Peyer's patch (tissue), 4 donors: ENCODE measurements at places on chromosomes 4 and X.

DNA sequence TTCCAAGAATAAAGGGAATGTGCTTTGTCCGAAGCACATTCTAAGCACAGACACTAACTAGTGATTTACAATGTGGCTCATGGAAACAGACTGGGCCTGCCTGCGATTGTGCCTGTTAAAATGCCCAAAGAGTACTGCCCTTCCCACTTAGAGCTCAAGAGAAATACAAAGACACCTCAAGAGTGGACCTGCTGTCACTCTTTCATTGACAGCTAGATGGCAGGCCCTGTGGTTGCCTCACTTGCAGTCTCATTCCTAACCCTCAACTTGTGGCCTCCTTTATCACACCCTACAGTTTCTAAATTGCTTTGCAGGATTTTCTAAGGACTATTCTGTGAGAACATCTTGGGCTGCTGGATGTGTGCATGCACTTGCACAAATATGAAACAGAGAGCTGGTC is 331.0 kb upstream of the EMCN start:
- DNase-seq: no peak

DNA sequence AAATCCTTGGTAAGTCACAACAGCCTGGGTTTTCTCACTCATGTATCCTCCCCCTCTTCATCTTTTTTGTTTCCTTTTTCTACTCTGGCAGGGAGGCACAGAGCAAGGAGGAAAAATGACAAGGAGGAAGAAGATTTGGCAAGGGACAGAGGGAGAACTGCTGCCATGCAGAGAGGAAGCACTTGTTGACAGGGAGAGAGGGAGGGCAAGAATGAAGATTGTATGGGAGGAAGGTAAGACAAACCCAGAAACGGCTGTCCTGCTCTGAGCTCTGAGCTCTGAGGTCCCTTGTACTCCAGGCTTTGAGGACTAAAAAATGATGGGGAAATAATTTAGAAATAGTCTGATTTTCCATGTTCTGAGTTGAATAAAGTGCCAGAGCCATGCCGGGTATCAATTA is 123.9 kb downstream of the DCHS2 start:
- no peak for DNase-seq

DNA sequence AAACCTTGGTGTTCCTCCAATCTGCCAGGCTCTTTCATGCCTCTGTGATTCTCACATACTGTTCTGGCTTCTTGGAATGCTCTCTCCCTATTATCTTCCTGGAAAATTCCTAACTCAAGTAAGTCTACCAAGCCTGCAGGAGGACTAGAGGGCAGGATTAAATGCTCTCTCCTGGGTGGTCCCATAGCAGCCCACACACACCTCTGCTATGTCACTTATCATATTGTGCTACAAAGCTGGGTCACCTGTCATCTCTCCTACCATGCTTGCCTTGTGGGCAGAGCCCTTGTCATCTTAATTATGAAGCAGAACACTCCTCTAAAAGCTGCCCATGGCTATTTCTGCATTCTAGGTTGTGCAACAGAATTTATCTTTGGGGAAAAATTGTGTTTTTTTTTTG is 344.5 kb upstream of the NOCT start:
- DNase-seq: no peak

DNA sequence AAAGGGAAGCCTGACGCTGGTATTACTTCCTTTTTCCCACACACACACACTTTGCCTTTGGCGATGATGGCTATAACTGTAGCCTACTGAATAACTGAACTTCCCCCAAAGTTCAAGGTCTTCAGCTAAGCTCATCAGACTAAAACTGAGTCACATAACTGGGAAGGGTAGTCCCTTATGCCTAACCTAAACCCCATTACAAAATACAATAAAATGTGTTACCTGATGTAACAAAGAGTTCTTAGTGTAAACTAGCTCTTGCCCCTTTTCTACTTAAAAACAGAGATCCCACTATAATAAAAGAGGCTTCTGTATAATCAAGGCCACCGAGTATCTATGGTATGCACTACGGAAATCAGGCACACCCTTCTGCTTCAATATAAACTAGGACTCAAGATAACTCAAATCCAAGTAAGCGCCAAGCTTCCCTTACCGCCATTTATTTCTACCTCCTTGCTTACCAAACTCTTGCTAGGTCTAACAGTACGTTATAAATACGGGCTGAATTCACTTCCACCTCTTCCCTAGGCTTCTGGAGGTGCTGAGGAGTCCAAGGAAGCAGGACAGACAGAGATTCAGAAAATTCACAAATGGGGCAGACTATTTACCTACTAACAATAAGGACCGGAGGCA is 2.4 kb downstream of the OTUD4 start:
- no peak for DNase-seq

DNA sequence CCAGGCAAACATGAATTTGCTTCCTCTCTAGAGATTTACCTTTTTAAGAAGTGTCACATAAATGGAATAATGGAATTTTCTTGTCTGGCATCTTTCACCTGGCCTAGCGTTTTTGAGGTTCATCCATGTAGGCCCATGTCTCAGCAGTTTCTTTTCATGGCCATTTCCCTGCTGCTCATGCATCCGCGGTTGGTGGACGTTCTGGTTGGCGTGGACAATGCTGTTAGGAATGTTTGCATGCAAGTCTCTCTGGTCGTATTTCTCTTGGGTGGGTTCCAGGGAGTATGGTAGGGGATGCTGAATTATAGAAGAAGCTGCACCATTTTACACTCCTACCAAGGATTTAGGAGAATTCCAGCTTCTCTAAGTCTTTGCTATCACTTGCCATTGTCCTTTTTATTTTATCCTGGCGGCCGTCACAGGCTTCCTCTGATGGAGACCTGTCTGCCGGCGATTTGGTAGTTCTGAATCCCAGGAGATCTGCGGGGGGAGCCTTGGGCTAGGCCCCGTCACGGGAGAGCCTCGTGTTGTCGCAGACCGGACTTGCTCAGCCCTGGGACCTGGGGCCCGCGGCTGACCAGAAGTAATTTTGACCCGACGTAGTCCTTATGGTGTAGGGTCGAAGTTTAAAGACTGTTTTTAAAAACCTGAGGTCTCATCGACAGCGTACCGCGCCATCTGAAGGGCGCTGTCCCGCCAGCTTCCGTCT is 56.9 kb upstream of the TADA2B start:
- DNase-seq: peak; percentile 56

GRCh38 chr4:79598214-79598613 is 190.2 kb upstream of the GK2 start:
- no peak for DNase-seq

DNA sequence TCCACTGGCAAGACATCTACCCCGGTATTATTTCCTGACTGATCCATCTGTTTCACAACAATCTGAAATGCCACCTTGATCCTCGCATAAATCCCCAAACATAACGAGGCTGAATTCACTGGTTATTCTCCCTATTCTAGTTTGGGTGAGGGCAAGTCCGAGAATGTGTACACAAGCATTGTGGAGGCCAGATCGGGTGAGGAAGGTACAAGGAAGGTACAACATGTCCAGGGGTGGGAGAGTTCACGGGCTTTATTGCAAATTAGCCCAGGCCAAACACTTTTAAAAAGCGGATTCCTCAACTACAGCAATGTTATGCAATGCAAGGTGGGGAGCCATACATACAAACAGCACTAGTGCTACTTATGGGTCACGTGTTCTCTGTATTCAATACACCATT is 82.0 kb upstream of the STS start:
- DNase-seq: no peak

- DNase-seq: no peak
Measured at GRCh38 chr4:120821977-120822376, 100.5 kb downstream of the PRDM5 start.

DNA sequence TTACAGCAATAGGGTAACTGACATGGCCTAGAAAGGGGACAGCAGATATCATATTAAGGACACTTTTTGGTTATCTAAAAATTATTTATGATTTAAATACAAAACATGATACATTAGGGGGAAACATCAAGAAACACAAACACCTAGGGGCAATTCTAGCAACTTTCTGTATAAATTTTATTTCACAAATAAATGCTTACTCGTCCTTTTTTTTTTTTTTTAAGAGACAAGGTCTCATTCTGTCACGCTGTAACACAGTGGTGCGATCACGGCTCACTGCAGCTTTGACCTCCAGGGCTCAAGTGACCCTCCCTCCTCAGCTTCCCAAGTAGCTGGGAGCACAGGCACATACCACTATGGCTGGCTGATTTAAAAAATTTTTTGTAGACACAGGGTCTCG is 151.8 kb upstream of the BCOR start:
- DNase-seq: no peak

DNA sequence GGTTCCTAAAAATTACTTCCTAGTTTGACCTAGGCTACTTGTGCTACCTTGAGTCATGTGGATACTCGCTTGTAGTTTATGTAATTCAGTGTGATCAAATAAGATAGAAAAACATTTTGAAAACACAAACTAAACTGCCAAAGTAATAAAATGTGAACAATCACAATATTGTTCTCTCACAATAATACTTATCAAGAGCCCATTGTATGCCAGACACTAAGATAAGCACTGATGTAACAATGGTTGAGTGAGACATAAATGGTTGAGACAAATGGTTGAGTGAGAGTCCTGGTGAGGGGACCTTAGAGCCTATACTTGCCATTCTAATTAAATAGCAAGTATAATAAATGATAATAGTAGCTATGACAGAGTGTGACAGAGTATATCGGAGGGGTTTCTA is 41.7 kb downstream of the RFC1 start:
- no peak for DNase-seq

GRCh38 chrX:74422576-74423288 is 1.4 kb downstream of the SLC16A2 start:
- DNase-seq: no peak
